ENCODE measurements at places on chromosomes 11 and 22.

DNA sequence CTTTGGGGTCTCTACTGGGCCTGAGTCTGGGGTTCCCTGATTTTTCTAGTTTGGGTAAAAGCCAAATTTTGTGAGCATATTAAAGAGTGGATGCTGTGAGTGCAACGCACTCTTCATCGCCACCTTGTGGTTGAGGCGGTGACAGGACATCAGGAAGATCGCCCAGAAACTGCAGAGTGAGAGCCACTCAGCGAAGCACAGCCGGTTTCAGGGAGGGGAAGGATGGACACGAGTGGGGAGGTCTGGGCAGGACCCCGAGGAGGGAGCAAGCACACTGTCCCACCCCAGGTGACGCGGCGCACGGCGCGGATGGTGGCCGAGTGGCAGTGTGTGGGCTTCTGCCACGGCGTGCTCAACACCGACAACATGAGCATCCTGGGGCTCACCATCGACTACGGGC lies 9.1 kb downstream of the SELENOO start:
- peak; percentile 68 for DNase-seq

DNA sequence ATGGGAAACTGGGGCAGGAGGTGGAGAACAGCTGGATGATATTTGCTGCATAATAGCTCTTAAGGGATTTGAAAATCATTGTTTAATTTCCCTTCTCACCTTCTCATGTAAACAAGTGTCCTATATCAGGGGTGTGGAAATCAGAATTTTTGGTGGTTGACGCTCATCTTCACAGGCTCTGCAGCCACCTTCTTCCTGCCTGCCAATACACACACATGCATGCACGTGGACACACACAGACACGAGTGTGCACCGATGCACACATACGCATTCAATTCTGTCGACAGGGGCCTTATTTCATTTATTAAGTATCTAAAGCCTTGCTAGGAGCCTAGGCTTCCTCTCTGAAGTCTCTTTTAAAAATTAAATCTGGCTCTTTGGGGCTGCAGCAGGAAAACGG lies 349.4 kb upstream of the NCAM1 start:
- no peak for DNase-seq

- no peak for DNase-seq
These were observed 12.2 kb downstream of the NCF4 start for GRCh38 chr22:36872866-36873498.

DNA sequence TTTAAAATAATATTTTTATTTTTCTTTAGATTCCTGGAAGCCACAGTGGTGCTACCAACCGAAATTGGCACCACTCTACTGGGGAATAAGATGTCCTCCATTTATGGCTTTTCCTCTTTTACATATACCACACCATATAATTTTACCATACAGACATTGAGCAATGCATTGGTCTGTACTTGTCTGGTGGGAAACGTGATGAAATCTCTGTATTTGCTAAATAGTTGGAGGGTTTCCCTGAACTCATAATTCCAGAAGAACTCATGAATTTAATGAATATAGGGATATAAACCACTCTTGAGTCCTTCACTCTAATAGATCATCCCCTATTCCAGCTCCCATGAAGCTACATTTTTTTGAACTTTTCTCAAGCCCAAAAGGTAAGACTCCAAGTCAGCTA lies 28.0 kb upstream of the MMP13 start:
- peak; percentile 38 for DNase-seq

- DNase-seq: no peak
These were observed 14.3 kb downstream of the AMOTL1 start for GRCh38 chr11:94782446-94782845.

DNA sequence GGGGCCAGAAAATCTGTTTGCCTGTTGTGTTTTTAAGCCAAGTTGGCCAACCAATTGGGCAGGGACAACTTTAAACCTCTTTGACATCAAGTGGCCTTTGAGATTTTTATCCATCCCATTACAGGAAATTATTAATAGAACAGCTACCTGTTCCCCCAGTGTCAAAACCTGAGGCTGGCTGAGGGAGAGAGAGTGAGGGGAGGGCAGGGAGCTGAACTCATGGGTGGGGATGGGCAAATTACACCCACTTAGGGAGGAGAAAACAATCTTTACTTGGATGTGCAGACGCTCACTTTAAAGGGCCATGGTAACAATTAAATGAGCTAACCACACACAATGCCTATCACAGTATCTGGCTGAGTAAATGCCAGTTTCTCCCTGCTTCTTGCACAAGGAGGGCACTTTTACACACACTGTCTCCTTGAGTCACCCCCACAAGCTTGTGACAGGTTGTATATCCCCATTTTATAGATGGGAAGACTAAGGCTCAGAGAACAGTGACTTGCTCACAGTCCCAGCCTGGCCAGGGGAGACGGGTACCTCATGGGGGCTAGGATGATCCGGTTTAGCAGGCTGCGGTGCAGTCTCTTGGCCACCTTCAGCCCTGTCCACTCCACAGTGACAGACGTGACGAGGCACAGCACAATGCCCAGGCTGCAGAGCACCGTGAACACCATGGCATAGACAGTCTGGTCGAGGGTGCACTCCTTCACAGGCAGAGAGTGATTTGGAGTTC lies 17.8 kb upstream of the KCNJ11 start:
- no peak for DNase-seq

DNA sequence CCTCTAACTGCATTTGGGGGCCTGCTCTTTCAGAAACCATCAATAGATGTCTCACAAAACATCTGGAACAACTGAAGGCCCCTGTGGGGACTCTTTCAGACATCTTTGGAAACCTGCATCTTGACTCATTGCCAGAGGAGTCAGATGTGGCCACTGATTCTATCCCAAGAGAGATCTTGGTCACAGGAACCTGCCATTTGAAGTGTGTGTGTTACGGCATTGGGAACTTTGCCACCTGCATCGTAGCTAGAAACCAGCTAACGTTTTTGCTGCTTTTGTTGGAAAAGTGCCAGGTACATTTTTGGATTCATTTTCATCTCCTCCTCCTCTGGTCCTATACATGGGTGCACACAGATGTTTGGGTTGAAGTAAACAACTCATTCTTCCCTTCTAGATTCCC lies 4.3 kb downstream of the SRRD start:
- peak; percentile 35 for DNase-seq

DNA sequence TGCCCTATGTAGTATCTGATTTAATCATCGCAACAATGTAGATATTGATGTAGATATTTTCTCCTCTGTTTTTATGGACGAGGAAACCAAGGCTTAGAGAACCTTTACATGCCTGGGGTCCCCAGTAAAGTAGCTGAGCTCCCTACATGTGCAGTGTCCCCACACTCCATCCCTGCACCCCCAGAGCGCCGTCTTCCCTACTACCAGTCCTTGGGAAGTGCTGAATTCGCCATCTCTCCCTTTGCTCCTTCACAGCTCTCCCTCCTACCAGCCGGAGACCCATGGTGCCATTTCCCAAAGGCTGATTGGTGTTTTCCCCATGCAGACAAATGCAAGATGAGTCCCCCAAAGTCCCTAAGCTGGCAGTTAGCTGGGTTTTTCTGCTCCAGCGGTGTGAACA lies 86.0 kb downstream of the CEP164 start:
- no peak for DNase-seq

DNA sequence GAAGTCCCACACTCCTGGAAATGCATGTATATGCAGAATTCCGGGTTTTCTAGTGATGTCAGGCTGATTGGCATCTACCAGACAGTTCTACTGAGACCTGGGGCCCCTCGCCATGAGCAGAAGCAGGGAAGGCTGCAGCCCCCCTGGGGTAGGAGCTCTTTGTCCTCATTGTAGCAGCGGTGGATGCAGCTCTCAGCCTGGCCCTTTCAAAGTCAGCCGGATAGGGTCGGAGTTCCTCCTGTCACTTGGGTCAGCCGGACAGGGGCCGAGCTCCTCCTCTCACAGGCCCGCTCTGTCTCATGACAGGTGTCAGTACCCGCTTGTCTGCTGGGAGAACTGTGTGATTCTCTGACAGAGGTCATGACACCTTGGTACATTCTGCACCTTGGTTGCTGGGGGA lies 30.0 kb downstream of the MRGPRD start:
- DNase-seq: no peak

GRCh38 chr22:46545086-46545792 lies 7.8 kb upstream of the CELSR1 start:
- peak; percentile 17 for DNase-seq

- no peak for DNase-seq
These were observed 44.0 kb downstream of the SOX6 start for GRCh38 chr11:16312233-16312765.

DNA sequence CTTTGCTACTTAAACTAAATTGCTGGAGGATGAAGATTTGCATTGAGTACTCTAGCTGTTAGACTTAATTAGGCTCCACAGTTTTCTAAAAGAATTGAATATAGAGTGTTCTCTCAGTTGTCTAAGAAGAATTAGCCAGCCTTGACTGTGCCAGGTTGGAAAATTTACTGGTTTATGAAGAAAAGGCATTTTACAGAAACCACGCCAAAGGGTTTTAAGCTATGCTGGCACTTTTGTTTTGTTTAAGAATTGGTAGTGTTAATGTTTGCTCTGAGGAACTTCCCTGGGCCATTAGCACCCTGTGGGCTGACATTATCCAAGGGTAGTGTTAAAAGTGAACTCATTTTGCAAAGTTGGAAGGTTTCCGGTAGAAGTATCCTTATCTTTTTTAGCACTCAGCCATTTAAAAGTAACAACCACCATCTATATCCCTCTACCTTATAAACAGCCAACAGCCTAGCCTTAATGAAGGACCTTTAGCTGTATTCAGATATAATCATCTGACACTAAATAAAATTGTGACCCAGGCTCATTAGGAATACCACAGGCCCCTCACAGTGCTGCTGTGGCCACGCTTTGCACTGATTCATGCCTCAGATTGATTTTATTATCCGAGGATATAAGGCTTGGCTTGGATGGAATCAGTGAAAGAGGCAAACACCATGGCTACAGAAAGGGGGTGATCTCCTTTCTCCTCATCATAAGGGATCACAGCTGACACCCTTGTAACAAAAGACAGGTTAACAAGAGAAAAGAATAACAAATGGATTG lies 158.9 kb downstream of the NCAM1 start:
- no peak for DNase-seq

DNA sequence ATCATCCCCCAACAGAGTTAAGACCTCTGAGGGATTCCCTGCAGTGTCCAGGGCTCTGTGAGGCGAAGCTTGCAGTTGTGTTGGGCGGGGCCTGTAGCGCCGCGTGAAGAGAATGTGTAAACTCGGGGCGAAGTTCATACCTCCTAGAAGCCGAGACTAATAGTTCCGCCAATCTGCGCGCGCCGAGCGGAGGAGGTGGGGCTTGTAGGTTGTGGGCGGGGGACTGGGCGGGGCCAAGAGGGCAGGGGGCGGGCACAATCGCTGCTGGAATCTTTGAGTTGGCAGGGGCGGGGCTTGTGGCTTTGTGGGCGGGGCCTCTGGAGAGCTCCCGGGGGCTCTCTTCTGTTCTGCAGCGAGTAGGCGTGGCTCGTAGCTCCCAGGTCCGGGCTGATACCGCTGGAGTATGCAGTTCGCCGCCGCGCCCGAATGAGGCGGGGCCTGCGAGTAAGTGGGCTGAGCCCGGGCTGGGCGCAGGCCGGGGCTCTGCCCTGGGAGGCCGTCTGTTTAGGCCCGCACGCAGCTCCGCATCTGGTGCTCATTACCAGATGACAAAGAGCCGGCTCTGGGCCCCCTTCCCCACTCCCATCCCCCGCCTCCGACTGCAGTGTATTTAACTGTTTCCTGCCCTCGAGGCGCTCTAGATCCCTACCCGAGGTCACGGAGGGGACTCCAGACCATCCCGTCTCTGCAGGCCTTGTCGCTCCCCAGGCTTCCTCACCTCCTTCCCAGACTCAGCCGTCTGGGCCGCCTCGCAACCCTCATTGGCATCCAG lies 4.1 kb downstream of the CD248 start:
- peak; percentile 99 for DNase-seq

- DNase-seq: no peak
These were observed 90.5 kb downstream of the UBASH3B start for GRCh38 chr11:122746050-122746478.

- no peak for DNase-seq
These were observed 7.5 kb downstream of the NEFH start for GRCh38 chr22:29487426-29487986.

- peak; percentile 82 for DNase-seq
These were observed 76.7 kb upstream of the BLID start for GRCh38 chr11:122192634-122193255.

GRCh38 chr11:72625691-72626413 lies 48.4 kb downstream of the PDE2A start:
- DNase-seq: no peak

DNA sequence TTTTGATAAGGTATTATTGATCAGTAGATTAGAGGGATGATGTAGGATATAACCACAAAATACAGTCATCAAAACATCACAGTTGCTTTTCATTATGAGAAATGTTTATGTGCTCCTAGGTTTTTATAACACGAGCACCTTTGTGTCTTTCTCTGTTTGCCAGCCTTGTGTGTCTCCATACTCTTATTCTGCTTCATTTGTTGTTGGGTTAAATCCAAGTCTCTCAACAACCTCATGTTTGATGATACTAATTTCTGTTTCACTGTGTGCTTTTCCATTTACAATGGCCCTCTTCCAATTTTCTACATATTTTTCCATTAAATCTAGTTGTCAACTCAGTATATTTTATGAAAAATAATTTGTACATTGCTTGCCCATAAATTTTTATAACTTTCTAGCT lies 107.7 kb upstream of the POU2AF2 start:
- DNase-seq: no peak

GRCh38 chr11:59542142-59542810 lies 30.9 kb downstream of the OR4D9 start:
- no peak for DNase-seq

DNA sequence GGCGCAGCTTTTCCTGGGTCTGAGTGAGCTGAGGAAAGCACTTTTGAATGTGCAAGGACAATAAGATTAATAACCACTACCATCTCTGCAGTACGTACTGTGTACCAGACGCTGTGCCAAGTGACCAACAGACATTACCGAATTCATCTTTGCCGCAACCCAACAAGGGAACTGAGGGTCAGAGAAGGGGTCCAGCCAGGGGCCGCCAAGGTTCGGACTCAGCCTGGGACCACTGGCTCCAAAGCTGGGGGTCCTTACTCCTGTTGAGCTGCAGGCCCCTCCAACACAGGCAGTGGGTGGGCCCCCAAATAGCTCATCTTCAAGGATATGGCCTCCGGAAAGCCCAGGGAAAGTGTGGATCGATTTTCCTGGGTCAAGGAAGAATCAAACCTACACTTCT lies 55.0 kb upstream of the EMID1 start:
- no peak for DNase-seq

- peak; percentile 45 for DNase-seq
These were observed 10.4 kb downstream of the LARGE1 start for GRCh38 chr22:33909911-33910310.

- DNase-seq: peak; percentile 39
These were observed 968 bp downstream of the RHBDD3 start for GRCh38 chr22:29266564-29267461.

All from fibroblast of mammary gland (primary cell).